ENCODE measurements at places on chromosomes 4 and X.

GRCh38 chrX:41085512-41085877 is 250 bp downstream of the USP9X start:
- no peak for DNase-seq

DNA sequence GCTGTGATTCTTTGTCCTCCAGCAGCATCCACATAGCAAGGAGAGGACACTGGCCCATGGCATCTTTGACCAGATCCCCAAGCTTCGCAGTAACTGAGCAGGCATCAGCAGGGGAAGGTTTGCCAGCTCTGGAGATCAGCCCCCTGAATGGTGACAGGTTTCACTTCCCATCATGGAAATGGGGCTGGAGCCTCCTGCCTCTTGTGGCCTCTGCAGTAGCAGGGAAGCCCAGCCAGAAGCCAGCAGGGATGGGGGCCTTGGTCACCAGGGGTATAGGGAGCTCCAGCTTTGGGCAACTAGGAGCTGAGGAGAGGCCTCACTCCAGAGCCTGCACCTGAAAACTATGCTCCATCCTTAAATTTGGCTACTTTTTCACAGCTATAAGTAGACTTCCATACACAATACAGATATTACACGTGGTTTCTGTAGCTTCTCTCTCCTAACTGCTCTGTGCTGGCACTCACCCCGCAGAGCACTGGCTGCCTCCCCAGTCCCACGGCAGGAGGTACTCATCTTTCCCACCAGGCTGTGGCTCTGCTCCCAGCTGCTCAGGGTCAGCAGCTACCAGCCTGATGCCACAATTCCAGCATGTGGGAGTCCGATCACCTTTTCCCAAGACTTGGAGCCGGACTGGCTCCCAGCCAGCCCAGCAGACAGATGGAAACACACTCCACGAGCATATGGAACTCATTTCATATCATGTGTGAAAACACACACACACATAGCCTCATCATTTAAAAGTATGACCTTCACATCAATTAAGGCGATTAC is 2.8 kb downstream of the TMEM271 start:
- DNase-seq, result no peak

DNA sequence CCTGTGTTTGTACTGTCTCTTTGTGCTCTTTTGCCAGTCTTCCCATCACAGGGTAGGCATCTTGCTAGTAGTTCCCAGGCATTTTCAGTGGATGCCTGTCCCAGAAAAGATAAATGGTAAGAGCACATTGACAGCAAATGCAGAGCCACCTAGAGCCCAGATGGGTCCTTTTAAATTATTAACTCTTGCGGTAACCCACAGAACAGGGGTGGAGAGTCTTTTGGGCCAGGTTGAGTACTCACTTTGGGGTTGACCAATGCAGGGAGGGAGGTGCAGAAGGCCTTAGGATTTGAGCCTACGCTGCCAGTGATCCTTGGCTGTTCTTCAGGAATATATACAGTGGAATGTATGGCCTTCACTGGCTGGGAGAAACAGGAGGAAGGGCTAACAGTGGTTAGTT is 173.8 kb downstream of the MSN start:
- DNase-seq, result no peak

DNA sequence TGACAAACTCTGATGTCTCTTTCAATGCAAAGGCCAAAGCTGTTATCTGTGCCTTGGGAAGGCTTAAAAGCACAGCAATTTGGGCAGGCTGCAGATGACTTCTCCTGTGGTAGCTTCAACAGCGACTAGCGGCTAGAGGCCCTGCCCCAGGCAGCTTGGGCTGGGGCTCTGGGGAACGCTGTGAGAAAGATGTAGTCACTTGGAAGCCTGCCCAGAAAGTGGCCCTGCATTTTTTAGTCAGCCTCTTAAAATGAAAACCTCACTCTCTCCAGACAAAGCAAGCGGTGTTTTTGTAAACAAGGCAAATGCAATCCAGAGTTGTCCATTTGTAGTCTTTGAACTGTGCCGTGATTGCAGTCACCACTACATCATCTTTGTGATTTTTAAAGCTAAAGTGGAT is 27.5 kb downstream of the PCYT1B start:
- DNase-seq, result no peak

DNA sequence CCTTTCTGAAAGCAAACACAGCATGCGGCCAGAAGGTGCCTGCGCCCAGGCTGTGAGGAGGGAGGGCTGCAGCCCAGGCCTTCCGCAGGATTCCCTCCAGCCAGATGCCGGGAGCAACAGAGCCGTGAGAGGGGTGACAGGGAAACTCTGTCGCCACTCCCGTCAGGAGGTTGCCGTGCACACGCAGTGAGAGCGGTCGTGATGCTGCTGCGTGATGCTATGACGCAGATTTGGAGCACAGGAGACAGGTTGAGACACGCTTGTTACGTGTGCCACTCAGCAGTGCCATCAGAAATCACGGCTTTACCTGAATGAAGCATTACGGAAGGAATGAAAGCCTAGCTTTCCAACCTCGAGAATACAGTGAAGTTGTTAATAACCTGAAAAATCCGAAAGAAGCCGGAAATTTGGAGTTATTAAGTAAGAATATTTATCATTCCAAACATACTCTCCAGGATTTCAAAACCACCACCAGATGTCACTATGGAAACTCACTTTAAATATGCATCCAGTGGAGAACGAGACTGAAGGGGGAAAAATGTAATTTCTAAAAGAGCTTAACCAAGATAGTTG is 54.4 kb downstream of the FAT1 start:
- peak; percentile 70 for DNase-seq

GRCh38 chr4:111854494-111855087 is 290.7 kb upstream of the FAM241A start:
- DNase-seq, result peak; percentile 1

- no peak for DNase-seq
Measured at GRCh38 chr4:77800483-77801259, 18.5 kb downstream of the CNOT6L start.

- no peak for DNase-seq
Measured at GRCh38 chrX:45769761-45770582, 569.3 kb upstream of the DIPK2B start.

DNA sequence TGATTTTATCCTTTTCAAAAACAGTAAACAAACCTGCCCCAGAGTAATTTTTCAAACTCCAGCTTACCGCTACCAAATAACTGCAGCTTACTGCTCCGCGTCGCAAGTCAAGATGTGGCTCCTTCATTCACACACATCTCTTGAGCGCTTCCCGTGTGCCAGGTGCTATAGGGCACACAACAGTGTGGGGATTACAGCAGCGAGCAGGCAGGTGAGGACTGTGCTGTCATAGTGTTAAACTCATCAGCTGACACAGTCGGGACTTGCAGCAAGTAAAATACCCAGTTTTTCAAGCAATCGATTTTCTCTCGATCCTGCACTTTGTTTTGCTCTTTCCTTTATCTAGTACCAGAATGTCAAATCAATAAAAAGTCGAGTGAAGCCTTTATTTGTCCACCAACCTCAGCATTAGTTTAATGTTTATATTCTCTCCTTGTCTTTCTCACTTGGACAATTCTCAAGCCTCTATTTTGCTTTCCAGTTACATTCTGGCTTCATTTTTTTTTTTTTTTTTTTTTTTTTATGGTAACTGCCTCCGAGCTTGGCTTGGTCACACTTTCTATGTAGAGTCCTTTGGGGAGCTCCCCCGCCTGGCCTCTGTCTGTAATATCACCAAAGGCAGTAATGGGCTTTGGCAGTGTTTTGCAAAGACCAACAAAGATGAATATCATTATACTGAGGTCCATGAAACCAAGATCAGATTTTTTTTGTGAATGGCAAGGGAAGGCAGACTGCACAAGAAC is 8.3 kb upstream of the ASB5 start:
- DNase-seq, result peak; percentile 17

DNA sequence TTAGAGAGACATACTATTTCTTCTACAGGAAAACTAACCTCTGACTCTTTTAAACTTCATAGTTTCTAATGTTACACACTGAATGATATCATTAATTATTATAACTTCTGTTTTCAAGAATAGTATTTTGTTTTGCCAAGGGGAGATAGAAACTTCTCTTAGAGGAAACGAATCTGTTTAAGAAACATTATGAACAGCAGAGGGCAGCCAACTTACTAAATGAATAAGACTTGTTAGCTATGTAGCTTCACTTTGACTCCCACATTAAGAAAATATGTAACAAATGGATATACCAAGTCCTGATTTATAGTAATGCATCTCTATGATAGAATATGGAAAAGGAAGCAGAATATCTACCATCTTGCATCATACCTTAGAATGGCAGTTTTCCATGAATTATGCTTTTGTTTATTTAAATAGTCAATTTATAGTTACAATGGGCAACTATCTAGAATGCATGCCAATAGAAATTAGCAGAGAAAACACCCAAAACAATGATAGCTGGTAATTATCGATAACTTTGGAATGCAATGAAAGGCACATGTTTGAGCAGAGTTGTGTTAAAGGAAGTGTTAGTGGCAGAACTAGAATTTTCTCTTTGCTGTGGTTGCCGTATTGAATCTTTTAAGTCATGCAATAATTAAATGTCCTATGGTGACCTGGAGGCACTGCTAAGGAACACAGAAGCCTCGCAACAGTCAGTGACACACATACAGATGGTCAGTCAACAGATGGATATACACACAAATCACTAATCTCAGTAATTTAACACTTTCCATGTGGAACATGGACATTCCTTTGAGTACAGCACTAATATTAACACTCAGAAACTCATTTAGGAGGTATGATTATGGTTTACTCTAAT is 105.7 kb upstream of the PDLIM3 start:
- DNase-seq, result peak; percentile 34

- DNase-seq, result no peak
Measured at GRCh38 chr4:101953949-101954348, 163.4 kb downstream of the BANK1 start.

- peak; percentile 22 for DNase-seq
Measured at GRCh38 chr4:954211-955020, 19.0 kb downstream of the DGKQ start.

GRCh38 chr4:151530783-151531182 is 121.8 kb downstream of the FHIP1A start:
- no peak for DNase-seq

- no peak for DNase-seq
Measured at GRCh38 chr4:186624951-186625350, 69.6 kb upstream of the MTNR1A start.

GRCh38 chr4:187098429-187098828 is 374.8 kb upstream of the FAT1 start:
- DNase-seq, result no peak

DNA sequence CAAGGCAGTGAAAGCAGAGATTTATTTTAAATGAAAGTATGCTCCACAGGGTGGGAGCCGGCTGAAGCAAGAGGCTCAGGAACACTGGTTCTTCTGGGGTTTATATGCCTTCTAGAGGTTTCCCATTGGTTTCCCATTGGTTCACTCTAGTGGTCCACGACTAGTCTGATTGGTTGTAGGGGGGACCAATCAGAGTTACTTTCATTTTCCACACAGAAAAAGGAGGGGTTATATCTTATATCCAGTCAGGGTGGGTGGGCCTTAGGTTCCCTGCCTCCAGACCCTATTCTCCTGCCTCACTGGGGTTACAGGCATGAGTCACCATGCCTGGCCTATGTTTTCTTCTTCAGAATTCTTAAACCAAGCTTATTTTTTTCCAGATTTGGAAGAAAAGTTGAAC is 101.6 kb downstream of the KLHL8 start:
- peak; percentile 55 for DNase-seq

DNA sequence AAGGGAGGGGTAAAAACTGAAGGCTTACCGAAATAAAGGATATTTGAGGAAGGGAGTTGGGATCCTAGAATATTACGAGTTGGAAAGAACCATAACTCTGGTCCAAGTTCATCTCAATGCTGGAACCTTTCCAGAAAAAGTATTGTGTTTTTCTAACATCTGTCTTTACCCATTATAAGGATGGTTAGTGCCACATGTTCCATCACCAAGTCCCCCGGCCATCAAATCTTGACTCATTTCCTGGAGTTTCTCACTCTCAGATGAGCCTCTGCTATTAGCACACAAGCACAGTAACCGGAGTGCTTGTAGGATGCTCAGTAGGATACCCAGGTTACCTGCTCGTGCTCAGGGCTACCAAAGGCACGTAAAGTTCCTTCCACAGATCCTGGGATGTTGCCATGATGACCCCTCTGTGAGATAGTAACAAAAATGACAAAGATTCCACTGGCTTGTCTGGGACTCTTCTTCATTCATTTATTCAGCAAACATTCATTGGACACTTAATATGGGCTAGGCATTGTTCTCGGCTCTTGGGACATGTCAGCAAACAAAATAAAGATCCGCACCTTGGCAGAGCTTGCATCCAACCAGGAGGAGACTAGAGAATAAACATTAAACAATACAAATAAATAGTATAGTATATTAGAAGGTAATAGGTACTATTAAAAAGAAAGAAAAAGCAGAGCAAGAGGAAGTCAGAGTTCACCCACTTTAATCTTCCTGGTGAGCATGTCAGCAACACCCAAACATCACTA is 36.3 kb downstream of the PKD2 start:
- no peak for DNase-seq

- no peak for DNase-seq
Measured at GRCh38 chr4:147826288-147826646, 94.4 kb downstream of the ARHGAP10 start.

DNA sequence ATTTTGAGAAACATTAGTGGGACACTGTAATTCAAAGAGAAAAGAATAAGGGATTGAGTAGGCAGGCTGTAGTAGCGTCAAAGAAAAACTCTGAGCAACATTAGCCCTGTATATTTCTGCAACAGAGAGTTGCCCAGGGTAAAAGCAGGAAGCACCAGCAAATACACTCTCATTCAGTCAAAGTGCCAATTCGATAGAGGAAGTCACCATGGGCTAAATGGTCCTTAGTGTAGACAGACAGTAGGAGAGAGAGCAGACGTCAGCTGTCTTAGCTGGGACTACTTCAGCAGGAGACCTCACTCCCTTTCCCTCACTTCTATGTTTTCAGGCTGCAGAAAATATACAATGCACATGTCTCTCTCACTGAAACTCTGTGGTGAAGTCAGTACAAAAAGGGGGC is 2073.8 kb upstream of the TENM3 start:
- DNase-seq, result no peak

DNA sequence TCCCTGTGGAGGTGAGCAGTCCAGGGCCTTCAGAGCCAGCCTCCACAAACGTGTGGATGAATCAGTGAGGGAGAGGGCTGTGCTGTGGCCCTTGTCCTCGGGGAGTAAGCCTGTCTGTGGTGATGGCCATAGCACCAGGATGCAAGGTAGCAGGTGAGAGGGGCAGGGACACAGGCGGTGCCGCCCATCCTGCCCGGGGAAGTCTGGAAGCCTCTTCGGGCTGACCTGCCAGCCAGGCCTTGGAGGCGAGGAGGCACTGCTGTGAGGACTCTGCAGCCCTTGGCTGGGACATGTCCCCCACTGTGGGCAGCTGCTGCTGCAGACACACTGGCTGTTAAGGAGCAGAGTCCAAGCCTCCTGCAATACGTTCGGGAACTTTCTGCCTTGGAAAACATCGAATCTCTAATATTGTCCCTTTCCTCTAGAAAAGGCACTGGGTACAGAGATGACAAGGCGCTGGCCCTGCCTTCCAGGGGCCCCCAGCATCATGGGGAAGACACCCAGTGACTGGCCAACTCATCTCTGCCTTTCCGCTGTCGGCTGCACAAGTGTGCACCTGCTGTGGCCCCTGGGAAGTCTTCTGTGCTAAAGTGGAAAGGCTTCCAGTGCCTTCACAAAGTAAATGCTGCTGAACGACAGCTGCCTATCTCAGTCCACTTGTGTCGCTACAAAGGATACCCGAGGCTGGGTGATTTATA is 101.4 kb downstream of the ADRA2C start:
- peak; percentile 31 for DNase-seq
